Frontal cortex (tissue), 4 donors: ENCODE measurements at places on chromosomes 13 and 19. TPM values are rescaled to one million over a fixed set of nuclear protein-coding genes. Genes with fewer than 3 reads are reported as not detected.
A peak's percentile ranks its signal among the peaks of the same experiment; 100 is the strongest.

GRCh38 chr19:49151267-49152118, 3.7 kb downstream of the HRC start:
- DNase-seq = no peak

Gene UPK1A
- not detected for total RNA-seq

Gene KLK14
- total RNA-seq = not detected

- DNase-seq = peak; percentile 28
These were observed 485 bp downstream of the CRYL1 start for GRCh38 chr13:20525144-20525600.

Gene PEX11G
- 1.2 TPM for total RNA-seq

Gene C1QTNF9
- total RNA-seq = under 0.01 TPM

Gene PLIN5
- 0.82 TPM for total RNA-seq

DNA sequence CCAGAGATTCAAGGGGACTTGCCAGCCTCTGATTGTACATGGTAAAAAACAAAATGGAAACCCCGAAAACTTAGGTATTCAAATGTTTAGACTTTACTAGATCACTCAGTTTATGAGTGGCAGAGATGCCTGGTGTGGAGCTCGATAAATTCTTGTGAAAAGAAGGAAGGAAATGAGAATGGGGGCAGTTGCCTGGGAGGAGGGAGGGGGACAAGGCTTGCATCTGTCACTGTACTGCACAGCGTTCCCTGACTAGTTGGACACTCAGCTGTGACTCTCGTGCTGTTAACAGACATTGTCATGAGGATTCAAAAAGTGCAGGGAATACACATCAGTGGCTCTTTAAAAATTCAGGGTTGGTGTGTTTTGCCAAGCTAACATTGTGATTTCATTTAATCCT, 232.9 kb downstream of the ZIC5 start:
- DNase-seq = no peak

DNA sequence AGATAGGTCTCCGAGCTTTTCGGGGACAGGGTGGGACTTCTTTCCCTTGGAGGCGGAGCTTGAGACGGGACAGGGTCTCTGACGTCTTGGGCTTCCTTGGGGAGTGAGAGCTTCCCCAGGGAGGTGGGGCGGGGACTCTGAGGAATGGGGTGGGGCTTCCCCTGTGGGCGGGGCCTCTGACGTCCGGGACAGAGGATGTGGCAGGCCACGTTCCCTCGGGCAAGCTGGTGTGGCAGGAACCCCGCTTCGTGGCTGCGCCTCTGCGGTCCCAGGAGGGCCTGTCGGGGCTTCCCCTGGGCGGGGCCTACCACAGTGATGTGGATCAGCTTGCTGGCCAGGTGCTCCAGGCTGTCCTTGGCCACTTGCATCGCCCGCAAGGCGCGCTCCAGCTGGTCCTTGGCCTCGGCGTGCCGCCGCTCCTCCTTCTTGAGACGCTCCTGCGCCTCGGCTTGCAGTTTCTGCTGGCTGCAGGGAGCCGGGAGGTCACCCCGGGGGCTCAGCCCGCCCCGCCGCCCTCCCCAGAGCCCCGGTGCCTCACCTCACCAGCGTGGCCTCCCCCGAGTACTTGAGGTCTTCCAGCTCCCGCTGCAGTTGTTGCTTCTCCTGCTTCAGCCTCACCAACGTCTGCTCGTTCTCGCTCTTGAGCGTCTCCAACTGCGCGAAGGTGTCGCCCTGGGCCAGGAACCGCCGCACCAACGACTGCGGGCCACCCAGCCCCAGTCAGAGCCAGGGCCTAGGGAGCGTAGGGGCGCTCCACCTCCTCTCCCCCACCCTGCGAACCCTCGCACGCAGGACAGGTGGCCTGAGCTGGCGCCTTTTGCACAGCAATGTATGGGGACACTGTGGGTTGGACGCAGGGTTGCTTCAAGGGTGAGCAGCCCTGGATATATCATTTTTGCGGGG, 3.3 kb upstream of the RGL3 start:
- peak; percentile 80 for DNase-seq

- DNase-seq = no peak
These were observed 62.8 kb downstream of the ZNF536 start for GRCh38 chr19:30434797-30435594.

GRCh38 chr13:20994441-20994821, 67.0 kb downstream of the LATS2 start:
- no peak for DNase-seq

DNA sequence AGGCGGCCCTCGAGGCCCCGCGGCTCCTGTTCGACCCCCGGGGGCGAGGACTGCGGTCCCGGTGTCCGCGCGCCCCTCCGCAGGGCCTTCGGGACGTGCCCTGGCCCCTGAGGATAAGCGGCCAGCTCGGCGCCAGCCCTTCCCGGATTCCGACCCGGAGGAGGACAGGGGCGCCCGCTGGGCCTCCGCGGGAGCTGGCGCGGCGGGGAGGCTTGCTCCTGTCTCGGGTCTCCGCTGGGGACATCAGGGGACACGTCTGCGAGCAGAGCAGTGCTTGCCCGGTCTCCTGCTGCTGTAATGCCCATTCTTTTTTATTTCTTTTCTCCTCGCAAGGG, 829 bp downstream of the B3GLCT start:
- peak; percentile 55 for DNase-seq

GRCh38 chr19:16361254-16361653, 36.6 kb downstream of the KLF2 start:
- no peak for DNase-seq

Gene CYP4F8
- not detected for total RNA-seq

GRCh38 chr19:39926170-39926760, 8.2 kb downstream of the FCGBP start:
- no peak for DNase-seq

- no peak for DNase-seq
These were observed 89.0 kb upstream of the SPATA13 start for GRCh38 chr13:24071423-24072075.

GRCh38 chr13:27321468-27322431, 51.1 kb downstream of the RASL11A start:
- DNase-seq = no peak

Gene DLEU7
- 17.9 TPM for total RNA-seq

DNA sequence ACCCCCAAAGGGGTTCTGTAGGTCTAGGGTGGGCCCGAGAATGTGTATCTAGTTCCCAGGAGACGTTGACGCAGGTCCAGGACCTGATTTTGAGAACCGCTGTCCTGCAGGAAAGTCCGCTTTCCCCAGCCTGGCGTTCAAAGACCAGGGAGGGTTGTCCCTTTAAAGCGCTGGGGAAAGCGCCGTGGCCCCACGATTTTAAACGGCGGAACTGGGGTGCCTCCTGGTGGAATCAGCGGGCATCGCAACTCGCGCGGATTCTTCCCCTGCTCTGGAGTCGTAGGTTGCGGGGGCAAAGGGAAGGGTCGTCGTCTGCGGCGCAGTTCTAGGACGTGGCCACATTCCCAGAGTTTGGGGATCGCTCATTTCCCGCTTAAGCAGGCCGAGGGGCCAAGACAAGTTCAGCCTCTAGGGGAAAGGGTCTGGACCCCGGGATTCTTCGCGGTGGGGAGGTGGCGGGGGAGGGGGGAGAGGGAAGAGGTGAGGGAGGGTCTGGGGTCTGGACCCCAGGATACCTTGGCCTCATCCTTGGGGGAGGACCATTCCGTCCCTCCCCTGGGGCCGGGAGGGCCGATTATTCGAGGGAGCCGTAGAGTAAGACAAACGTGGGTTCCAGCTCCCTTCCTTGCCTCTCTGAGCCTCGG, 7.7 kb downstream of the PNMA8B start:
- peak; percentile 84 for DNase-seq

Gene CHST8
- 5.3 TPM for total RNA-seq

GRCh38 chr19:5112681-5113575, 144.0 kb downstream of the KDM4B start:
- no peak for DNase-seq

DNA sequence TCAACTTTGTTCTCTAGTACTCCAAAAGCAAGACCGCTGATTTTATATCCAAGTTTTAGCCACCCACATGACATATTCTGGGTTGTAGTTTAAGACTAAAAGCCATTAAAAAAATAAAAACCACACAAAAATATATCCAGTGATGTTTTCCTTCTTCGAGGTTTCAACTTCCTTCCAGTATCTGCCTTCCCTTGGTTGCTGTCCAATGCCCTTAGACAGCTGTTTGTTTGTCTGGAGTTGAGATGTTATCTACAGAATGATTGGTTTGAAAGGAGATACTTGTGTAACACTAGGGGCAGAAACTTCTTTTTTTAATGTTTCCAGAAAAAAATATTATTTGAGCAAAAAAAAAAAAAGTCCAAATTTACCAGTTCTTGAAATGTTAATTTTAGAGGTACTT, 591.5 kb upstream of the PCDH9 start:
- no peak for DNase-seq

Gene DACH1
- 14.7 TPM for total RNA-seq

GRCh38 chr19:35116072-35116801, 614 bp downstream of the FXYD3 start:
- DNase-seq = no peak

Gene SIGLEC5
- under 0.01 TPM for total RNA-seq

GRCh38 chr13:95485518-95486144, 66.9 kb upstream of the CLDN10 start:
- no peak for DNase-seq

GRCh38 chr19:15317392-15318071, 14.8 kb downstream of the BRD4 start:
- no peak for DNase-seq

Gene SIGLECL1
- not detected for total RNA-seq

DNA sequence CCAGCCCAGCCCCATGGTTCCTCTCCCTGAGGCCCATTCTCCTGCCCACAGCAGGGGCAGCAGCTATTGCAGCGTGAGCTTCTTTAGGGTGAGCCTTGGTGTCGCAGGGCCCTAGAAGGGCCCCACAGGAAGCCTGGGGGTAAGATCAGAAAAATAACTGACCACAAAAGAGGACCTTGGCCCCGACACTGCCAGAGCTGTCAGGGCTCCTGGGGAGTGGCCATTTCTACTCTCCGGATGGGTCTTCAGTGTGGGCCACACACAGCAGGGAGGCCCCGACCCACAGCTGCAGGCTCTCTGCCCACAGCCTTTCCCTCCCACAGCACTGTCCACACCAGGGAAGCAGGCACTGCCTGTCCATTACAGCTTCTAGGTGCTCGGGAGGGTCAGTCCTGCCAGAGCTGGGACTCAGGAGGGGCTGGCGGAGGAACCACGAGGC, 3.5 kb upstream of the SIGLEC8 start:
- no peak for DNase-seq

Gene FGF22
- total RNA-seq = under 0.01 TPM
